Heart right ventricle (tissue), 16 donors: ENCODE measurements at places on chromosomes 12 and 14. TPM values are rescaled to one million over a fixed set of nuclear protein-coding genes. Genes with fewer than 3 reads are reported as not detected.

DNA sequence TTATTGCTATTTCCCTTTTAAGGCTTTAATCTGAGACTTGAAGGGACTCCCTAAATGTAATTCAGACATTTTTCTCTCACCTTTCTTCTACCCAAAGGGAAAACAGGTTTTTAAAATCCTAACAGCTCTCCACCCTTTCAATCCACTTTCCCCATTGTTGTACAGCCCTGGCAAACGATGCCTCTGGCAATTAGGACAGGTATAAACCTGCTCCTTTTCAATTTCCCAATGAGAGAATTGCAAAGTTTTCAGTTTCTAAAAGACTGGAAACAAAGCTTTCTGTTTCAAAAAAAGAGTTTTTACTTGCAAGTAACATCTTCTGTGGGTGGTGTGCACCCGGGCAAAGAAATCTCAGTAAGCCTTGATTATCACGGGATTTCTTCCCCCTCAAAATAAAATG lies 131.2 kb downstream of the HMGA2 start:
- no peak for DNase-seq

- DNase-seq, result no peak
Measured at GRCh38 chr14:105313381-105314286, 914 bp upstream of the PACS2 start.

DNA sequence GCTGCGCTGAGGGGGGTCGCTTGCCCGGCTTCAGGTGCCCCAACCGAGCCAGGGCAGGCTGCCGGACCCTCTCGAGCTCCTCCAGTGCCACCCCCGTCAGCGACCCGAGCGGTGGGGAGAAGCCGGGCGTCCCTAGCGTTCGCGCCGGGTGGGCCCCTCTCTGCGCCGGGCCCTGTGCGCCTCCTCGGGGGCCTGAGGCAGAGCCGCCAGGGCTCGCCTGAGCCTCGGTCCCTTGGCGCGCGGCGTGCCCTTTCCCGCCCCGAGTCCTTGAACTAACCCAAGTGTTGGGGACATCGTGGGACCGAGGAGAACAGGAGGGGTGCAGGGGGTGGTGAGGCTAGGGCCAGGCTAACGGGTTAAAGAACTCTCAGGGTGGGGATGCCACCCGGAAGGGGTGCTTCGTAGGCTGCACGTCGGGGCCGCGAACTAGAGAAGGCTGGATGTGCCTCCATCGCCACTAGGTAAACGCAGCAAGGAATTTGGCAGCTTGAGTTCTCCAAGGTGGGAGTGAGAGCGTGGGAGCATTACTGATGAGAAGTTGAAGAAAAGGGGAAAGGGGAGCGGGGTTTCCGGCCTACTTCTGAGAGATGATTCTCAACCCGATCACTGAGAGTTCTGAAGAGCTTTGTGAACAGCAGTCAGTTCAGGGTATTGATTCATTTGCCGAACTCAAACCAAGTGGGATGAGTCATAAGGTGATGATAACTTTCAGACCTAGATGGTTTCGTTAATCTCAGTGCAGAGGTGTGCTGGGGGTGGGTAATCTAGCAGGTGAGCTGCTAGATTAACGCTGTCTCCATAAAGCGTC lies 618 bp downstream of the RNF34 start:
- peak; percentile 44 for DNase-seq

DNA sequence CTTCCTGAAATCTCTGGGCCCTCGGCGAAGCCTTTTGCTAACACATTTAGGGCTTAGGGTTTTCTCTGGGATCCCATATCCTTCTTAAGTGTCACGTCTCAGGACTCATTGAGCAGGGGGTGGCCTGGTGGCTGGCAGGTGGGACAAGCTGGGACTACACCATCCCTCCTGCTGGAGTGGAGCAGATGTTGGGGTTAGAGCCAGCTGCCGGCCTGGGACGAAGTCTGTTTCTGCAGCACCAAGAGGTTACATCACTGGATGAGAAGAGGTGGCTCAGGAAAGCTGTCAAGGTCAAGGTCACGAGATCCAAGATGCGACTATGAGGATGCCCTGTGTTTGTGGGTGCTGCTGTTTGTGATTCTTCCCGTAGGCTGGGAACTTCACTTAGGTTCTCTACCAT lies 16.3 kb downstream of the SMCO2 start:
- DNase-seq, result no peak

DNA sequence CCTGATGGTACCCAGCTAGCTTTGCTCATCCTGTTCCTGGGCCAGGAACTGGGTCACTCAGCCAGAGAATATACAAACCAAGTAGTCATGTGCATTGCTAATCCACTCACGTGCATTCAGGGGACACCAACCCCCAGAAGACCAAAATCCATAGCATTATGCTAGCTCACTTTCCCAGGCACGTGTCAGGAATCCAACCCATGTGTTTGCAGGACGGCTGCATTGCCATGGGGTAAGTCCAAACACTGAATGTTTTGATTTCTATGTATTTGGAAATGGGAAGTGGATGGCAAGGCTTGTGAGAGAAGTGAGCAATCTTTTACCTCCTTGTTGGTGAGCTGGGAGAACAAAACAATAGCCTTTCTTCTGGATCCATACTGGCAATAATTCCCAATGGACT lies 87.1 kb upstream of the FOXN3 start:
- no peak for DNase-seq

DNA sequence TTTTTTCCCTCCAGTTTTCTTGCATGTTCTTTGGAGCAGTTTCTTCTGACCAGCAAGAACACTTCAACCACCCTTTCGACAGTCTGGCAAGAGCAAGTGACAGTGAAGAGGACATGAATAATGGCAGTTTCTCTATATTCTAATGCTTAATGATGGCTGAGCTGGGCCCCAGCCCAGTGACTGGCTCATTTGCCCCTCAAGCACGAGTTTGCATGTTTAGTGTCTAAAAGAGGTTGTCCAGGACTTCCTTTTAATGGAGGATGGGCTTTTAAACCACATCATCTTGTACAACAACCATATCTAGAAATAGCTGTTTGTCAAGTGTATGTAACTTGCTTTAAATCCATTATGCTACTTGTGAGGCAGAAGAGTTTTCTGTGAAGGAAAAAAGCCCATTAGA lies 28.4 kb downstream of the RAD9B start:
- no peak for DNase-seq

GRCh38 chr12:71873821-71874220 lies 34.3 kb downstream of the TBC1D15 start:
- DNase-seq, result no peak

- no peak for DNase-seq
Measured at GRCh38 chr14:102417646-102418045, 54.9 kb downstream of the TECPR2 start.

GRCh38 chr14:51547260-51547659 lies 104.5 kb upstream of the FRMD6 start:
- peak; percentile 40 for DNase-seq

- DNase-seq, result no peak
Measured at GRCh38 chr12:53974084-53975063, at the start of gene HOTAIR. TSS of gene HOTAIR (minus strand) at chr12:53974954.

- no peak for DNase-seq
Measured at GRCh38 chr12:79932357-79932756, 2.5 kb downstream of the PPP1R12A start.

- no peak for DNase-seq
Measured at GRCh38 chr14:52590318-52590717, 37.7 kb downstream of the GPR137C start.

GRCh38 chr12:14885718-14886221 lies at the start of gene MGP:
TSS of gene MGP (minus strand) at chr12:14885854. CDS start at chr12:14885791, 63 bp downstream.
- DNase-seq, result no peak

GRCh38 chr12:1205512-1206060 lies 214.6 kb downstream of the ERC1 start:
- no peak for DNase-seq

GRCh38 chr12:124586756-124587155 lies 19.3 kb upstream of the NCOR2 start:
- DNase-seq, result no peak

DNA sequence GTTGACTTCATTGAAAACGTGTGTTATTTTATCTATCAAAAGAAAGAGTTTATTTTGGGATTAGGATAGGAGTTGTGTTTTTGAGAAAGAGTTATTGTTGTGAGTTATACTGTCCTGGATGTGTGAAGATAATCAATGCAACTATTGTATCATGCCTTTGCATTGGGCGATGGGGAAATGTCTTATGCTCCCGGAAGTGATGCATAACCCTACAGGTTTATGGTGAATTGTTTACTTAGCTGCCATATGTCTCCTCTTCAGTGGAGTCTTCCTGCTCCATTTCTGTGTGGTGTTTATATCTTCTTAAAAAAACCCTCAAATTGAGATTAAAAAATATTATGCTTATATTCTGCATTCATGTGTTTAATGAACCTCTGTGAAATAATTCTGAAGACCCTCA lies 6.5 kb downstream of the PDE3A start:
- DNase-seq, result no peak

- DNase-seq, result no peak
Measured at GRCh38 chr14:101875041-101875726, 89.2 kb upstream of the DYNC1H1 start.

GRCh38 chr14:90603841-90604240 lies 207.0 kb downstream of the CALM1 start:
- DNase-seq, result no peak

MMP14 gene
- total RNA-seq, result 20.3 TPM

IL22 gene
- not detected for total RNA-seq

PPP1R36 gene
- total RNA-seq, result 0.47 TPM

KRT6C gene
- not detected for total RNA-seq

BMP4 gene
- 6.0 TPM for total RNA-seq

PAX9 gene
- not detected for total RNA-seq
